ENCODE measurements at places on chromosomes 1 and 21.

- no peak for DNase-seq
Measured at GRCh38 chr1:30040081-30041019, 683.0 kb downstream of the MATN1 start.

GRCh38 chr21:35398346-35398982 lies 349.4 kb upstream of the RUNX1 start:
- no peak for DNase-seq

- no peak for DNase-seq
Measured at GRCh38 chr21:33434770-33435360, 31.7 kb downstream of the IFNGR2 start.

DNA sequence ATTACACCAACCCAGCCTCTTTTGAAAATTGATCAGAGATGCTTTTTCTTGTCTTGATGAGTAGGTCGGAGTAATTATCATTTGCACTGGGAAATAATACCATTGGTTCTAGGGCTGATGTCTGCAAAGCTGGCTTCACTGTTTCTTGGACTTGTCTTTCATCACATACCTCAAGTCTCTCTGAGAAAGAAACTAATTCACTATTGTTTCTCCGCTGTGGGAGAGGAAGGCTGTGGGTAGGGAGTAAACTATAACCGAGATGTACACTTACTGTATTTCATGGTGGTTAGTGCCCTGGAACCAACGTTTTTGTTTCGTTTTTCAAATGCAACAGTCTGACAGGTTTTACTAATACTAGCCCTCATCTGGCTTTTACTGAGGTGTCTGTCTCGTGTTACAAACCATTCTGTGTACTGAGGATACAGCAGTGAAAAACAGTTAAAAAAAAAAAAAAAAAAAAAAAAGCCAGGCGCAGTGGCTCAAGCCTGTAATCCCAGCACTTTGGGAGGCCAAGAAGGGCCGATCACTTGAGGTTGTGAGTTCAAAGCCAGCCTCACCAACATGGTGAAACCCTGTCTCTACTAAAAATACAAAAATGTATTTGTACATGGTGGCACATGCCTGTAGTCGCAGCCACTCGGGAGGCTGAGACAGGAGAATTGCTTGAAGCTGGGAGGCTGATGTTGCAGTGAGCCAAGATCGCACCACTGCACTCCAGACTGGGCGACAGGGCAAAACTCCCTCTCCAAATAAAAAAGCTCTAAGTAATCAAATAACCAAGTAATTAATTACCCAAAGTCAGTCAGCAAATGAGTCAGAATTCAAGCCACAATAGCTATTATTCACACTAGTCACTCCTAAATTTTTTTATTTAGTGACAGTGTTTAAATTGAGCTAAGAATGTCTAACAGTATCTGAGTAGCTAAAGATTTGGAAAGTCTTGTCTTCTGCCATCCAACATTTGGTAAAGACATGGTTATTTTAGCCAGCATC lies 23.3 kb downstream of the TOMM20 start:
- DNase-seq, result no peak

GRCh38 chr1:98929437-98929836 lies 75.2 kb downstream of the PLPPR5 start:
- no peak for DNase-seq

DNA sequence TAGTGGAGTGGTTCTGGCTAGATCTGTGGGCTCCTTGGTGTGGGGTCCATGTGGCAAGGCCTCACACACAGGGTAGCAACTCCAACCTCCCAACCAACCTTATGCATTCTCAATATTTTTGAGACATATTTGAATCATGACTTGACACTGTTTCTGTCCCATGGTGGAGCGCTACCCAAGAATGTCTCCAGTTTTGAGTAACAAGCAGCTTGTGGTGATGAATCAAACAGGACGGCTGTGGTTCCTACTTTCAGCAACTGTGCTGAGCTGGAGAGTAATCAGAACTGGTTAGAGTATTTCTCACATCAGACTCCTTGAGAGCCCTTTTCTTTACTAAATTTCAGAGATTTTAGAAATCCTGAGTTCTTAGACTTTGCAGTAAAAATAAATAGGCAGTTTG lies 3.1 kb downstream of the LCE3D start:
- no peak for DNase-seq

- DNase-seq, result no peak
Measured at GRCh38 chr1:181216591-181216994, 128.1 kb downstream of the IER5 start.

DNA sequence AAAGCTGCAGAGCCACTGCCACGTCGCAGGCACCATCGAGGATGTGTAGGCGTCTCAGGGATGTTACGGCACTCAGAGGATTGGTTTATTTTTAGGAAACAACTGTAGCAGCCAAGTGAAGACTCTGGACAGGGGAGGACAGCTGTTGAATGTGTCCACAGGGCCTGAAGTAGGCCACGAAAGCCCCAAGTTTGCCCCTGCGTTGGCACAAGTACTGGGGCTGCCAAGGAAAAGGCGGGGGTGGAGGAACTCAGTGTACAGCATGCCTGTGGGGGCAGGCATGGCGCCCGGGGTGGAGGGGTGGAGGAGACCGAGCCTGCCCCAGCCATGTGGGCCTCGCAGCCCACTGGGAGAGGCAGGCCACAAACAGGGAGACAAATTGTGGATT lies 89.7 kb downstream of the ADARB1 start:
- DNase-seq, result no peak

DNA sequence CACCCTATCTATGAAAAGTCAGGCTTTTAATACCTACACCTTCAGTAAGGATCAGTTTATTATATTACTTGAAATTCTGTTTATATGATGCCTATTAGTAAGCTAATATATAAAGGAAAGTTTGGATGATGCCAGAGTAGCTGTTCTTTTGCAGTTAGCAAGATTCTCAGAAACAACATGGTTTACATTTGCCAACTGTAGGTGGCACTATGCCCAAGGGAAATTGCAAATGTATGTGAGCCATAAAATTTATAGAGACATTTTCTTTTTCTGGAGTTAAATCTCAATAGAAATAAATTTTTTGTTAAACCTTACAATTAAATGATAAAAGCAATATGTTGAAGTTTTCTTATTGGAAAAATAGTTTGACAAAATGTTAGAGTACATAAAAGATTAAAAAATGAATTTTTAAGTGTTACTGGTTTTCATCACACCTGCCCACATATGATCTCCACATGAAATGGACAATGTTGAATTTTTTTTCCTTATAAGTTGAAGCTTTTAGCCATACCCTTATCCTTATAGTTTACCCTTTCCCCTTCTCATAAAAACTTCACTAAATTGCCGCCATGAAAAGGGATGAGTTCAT lies 32.1 kb upstream of the EPHX4 start:
- DNase-seq, result peak; percentile 40

DNA sequence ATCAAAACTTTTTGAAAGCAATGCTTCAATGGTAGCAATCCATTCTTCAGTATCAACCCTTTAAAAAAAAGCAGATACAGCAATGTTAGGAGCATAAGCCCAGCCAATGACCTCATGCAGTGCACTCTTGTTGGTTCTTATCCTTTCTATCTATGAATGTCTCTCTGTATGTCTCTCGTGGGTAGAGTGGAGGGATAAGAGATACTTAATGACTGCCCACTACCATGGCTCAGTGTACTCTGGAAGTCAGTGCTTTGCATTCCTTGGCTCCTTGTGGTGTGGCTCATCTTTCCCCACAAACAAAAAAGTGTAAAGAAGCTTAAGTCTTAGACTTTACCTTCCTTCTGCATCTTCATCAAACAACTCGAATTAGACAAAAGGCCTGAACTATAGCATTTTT lies 50.3 kb downstream of the PCSK9 start:
- DNase-seq, result no peak

GRCh38 chr1:211944733-211945500 lies 90.4 kb downstream of the INTS7 start:
- DNase-seq, result peak; percentile 30
